ENCODE measurements at places on chromosomes 1 and 21.

DNA sequence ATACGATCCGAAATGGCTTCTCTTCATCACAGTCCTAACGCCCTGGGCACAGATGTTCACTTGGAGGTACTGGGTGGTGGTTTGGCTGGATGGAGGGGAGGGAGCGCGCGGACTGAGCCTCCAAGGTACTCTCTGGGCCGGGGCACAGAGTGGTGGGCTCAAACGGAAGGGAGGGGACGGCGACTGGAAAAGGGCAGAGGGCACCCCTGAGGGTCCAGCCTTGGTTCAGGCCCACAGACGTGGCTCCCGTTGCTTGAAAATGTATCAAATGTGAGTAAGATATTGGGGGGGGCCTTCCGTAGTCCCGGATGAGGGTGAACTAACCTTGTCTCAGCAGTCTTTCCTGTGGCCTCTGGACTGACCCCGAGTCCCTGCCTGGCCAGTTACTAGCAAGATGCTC lies 463 bp downstream of the IL12RB2 start:
- DNase-seq = no peak

GRCh38 chr1:113780374-113781146 lies 21.3 kb upstream of the PHTF1 start:
- DNase-seq = no peak

GRCh38 chr1:36134031-36134430 lies 9.0 kb upstream of the COL8A2 start:
- no peak for DNase-seq

GRCh38 chr1:115329965-115330364 lies 8.1 kb downstream of the NGF start:
- DNase-seq = no peak

DNA sequence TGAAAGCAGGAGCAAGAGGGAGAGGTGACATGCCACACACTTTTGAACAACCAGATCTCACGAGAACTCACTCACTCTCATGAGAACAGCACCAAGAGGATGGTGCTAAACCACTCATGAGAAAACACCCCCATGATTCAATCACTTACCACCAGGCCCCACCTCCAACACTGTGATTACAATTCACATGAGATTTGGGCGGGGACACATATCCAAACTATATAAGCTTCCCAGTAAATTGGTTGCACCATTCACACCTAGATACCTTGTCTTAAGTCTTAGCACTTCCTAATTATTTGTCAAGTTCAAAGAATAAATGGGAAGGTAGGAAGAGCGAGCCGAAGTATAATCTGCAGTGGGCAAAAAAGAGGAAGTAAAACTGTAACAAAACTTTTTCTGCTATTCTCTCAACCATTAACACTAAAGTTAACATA lies 34.3 kb downstream of the AMY1C start:
- no peak for DNase-seq

GRCh38 chr1:90902672-90903071 lies 119.2 kb downstream of the ZNF644 start:
- no peak for DNase-seq

DNA sequence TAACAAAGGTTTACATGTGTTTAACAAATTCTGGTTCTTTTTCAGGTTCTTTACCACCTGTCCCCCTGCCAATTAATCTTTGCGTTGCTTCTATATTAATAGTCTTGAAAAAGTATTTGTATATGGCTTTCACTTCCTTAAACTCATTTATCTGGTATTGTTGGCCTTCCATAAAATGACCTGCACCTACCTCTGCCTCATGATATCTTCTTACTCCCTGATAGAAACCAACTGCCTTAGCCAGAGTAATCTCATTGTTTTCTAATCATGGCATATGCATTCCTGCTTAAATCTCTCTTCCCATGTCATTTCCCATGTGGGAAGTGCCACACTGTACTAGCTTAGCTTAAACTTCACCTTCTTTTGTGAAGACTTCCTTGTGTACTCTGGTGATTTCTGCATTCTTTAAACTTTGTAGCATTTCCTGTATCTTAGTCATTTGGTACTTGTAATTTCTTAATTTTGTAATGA lies 8.7 kb downstream of the SMG7 start:
- no peak for DNase-seq

GRCh38 chr1:156421062-156421938 lies 52.3 kb downstream of the RHBG start:
- peak; percentile 23 for DNase-seq

DNA sequence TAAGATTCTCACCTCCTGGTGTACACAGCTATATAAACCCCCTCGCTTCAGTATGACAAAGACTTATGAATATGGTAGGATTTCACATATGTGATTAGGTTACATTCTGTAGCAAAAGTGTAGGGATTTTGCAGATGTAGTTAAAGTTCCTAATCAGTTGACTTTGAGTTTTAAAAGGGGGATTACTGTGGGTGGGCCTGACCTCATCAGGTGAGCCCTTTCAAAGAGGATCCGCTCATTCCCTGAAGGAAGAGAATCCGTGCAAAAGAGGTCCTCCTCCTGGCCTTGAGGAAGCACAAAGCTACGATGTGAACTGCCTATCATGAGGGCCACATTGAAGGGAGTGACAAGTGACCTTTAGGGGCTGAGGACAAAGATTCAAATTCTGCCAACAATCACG lies 30.6 kb upstream of the KAZN start:
- no peak for DNase-seq

DNA sequence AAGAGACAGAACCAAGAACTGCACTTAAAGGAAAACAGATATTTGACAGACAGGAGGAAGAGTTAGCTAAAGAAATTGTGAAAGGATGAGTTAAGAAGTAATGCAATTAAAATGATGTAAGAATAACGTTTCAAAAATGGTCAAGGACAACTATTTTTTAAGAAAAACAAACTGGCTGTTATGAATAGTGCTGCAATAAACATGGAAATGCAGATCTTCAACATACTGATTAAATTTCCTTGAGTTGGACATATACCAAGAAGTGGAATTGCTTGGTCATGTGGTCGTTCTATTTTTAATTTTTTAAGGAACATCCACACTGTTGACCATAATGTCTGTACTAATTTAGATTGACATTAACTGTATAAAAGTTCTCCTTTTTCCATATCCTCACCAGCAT lies 23.1 kb upstream of the PHTF1 start:
- no peak for DNase-seq

DNA sequence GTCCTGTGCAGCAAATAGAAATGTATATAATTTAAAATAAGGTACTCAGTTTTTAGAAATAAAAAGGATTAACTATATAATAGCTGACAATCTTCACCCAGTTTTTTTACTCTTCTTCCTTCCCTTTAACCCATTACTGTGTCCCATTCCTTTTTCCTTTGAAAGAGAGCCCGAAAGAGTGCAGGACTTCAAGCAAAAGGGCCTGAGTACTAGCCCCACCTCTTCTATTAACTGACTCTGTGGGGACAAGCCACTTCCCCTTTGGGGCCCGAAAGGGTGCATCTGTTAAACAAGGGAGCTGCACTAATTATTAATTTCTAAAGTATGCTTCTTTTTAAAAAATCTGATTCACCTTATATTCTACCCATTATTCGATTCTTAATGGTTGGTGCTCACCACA lies 3.3 kb downstream of the USP24 start:
- no peak for DNase-seq
